ENCODE measurements at places on chromosomes 3 and 15.

DNA sequence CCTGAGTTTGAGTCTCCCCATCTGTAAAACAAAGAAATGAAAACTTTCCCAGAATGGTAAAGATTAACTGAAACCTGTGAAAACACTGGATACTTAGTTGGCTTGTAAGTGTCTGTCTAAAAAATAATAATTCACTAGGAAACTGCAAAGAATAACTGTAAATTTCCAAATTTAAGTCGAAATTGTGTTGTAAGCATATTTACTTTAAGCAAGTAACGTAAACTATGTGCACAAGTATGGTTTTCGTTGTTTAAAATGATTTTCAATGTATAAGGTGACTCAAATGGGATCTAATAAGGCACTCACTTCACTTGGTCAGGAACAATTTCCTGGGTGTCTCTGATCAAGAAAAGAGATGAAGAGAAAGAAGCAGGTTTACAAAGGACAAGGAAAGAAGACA lies 8.5 kb upstream of the TARS3 start:
- DNase-seq, result no peak

DNA sequence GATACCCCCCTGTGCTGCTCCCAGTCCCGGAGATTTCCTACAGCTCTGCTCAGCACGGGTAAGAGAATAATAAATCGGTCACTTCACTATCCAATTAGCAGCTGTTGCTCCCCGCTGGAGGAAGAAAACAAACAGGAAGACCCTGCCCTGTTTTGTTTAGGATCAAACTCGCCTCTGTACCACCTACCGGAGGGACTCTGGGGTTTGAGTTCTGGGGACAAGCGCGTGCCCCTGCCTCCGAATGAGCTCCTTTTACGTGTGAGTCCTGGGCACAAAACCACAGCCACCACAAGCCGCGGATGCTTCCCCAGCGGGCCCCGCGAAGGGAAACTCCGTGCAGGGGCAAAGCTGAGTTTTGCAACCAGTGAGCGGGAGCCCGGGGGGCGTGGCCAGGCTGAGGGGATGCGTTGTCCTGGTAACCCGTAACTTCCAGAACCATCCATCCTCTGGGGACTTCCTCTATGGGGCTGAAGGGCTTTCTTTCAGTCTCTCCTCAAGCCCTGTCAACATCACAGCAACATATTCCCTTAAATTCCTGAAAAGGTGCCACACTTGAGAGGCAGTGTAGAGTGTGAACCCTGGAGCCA lies 315.7 kb upstream of the PROK2 start:
- DNase-seq, result peak; percentile 74

GRCh38 chr3:64319391-64319790 lies 94.1 kb upstream of the PRICKLE2 start:
- DNase-seq, result no peak

- DNase-seq, result no peak
Measured at GRCh38 chr3:133256787-133257483, 142.9 kb upstream of the BFSP2 start.

DNA sequence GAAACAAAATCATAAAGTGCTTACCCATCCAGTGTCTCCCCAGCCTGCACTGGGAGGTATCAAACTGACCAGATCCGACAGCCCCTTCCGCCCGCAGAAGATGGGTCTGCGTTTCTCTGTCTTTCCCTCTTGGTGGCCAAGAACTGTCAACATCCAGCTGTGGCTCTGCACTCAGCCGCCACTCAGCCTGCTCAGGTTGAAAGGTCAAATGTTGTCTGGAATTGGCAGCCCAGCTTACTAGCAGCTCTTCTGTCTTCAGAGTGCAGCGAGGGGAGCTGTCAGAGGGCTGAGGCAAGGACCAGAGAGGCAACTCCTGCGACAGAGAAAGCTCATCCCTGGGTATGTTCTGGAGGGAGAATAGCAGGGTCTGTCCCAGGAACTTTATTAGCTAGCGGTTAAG lies 45.4 kb downstream of the GOLGA6L2 start:
- DNase-seq, result no peak

DNA sequence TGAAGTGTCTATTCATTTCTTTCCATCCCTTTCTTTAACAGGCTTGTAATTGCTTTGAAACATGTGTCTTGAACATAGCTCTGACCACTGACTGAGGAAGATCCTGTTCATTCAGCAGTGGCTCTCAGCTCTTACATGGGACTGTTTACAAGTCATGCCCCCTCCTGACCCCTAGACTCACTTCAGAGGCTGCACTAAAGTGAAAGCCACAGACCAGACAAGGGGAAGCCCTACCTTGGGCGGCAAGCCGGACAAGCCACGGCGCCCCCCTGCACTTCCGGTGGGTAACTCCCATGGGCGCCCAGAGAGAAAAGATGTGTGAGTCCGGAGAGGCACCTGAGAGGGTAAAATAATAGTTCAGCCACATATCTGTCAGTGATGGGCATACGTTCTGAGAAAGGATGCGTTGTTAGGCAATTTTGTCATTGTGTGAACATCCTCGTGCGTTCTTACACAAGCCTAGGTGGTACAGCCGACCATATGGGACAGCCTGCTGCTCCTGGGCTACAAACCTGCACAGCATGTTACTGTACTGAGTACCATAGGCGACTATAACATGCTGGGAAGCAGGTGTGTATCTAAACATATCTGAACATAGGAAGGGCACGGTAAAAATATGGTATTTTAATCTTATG lies 116.2 kb downstream of the CHSY1 start:
- no peak for DNase-seq

DNA sequence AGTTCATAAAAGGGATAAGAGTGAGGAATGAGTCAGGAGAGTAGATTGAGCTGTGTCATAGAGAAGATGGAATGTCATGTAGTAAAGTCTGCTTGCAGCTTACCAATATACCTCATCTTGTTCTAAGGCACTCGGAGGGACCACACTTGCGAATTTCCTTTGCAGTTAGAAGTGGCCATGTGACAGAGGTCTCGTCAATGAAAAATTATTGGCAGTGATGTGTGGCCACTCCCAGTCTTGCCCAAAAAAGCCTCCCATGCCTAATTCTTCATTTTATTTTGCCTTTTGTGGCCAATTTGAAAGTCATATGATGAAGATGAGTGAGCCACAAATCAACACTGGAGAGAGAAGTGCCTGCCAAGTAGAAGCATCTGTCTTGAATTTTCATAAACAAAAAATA lies 465.6 kb upstream of the ZNF385D start:
- no peak for DNase-seq

All from naive thymus-derived CD8-positive, alpha-beta T cell (primary cell).